Activated CD4-positive, alpha-beta T cell treated with anti-CD3 and anti-CD28 coated beads for 1 hour (primary cell): ENCODE measurements at places on chromosomes 3 and 15.
A peak's percentile ranks its signal among the peaks of the same experiment; 100 is the strongest.

GRCh38 chr15:34969340-34970097, at the start of gene AQR:
Gene AQR (minus strand): TSS chr15:34969742. CDS start chr15:34969613, 129 bp downstream.
- peak; percentile 82 for DNase-seq

DNA sequence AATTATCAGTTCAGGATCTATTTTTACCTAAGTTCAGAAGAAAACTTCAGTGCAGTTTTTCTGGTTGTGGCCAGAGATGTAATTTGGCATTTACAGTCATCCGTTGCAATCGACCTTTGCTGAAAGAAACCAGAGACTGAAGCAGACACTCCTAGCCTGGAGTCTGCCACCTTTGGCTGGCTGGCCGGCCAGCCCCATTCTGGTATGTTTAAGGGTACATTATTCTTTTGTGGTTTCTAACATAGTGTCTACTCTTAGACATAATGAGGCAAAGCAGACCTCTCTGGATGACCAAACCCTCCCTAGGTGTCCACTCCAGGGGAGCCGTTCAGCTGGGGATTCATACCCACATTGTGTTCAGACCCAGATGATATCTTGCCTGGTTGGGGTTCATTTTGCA, 275.9 kb upstream of the TPM1 start:
- no peak for DNase-seq

DNA sequence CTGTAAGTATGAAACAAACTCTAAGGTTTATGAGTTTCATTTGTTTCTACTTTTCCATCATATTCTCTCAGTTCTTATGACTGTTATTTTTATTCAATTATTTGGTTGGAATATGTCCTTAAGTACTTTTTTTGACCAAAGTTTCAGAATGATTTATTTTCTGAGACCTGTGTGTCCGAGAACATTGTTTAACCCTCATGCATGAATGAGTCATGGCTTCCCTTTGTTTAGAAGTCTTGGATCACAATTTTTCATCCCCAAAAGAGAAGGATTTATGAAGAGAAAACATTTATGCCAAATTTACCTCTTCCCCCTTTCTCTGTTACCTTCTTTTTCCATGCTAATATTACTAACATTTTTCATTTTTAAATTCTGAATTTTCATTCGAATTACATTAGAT, 518.0 kb upstream of the NR2F2 start:
- no peak for DNase-seq

DNA sequence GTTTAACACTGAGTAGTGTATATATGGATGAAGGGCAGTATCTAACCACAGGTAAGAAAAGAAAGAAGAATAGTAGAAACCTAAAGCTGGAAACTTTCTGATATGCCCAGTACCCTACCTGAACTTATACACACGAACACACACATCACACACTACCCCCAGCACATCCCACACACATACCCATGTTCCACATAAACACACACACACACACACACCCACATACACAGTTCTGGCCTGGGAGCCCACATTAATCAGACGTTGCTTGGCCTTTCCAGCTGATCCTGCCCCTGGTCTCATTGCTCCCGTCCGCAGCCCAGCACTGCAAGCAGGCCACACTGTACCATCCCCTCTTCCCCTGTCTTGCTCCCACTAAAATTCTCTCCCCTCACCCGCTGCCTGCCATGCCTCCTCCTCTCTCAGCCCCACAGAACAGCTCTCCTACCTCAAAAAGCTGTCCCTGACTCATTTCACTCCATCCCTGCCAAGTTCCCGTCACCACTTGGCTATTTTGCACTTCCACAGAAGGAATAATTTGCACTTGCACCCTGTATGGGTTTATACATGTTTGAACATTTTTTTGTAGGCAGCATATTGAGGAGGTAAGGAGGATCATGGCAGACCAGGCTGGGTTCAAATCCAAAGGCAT, 185.8 kb upstream of the PPP2R3A start:
- no peak for DNase-seq

DNA sequence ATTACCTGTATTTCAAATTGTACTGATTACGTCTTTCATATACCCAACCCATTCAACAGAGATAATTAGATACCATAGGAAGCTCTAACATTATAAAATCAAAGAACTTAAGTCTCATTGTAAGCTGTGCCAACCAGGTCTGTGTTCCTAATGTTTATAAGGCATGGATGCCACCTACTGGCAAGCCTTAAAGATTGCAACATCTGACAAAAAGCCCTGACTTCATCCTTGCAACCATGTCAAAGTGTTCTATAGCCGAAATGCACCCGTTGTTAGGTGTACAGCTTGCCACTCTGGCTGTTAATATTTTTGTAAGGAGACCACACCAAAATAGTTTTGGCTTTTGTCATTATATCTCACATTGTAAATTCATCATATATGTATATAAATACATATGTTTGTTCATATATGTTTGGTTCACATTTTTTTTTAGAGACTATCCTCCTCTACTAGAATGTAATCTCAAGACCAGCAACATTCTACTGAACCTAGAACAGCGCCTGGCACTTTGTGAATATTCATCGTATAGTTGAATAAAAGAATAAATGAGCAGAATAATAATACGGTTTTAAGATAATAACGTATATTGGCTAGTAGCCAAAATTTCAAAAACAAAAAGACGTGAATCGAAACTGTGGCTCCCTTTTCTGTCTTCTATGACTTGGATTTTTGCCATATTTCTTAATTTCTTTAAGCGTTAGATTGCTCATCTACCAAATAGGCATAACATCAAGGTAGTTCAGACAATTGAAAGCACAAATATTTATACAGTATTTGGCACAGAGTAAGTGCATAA, 258.1 kb downstream of the TBL1XR1 start:
- DNase-seq = no peak
